ENCODE measurements at places on chromosomes 12 and 14.

- no peak for DNase-seq
Observed at GRCh38 chr12:42426746-42427145, 100.8 kb downstream of the PPHLN1 start.

DNA sequence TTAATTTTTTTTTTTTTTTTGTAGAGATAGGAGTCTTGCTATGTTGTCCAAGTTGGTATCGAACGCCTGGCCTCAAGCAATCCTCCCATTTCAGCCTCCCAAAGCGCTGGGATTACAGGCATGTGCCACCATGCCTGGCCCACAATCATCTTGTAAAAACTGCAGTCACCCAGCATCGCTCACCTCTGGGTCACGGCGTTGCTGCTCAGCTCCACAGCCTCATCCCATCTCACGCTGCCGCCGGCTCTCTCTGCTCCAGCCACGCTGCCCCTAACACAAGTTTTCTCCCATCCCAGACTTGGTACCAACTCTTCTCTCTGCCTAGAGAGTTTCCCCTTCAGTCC, 69.2 kb downstream of the MAP1LC3B2 start:
- DNase-seq: no peak

GRCh38 chr14:85358136-85358785, 171.7 kb upstream of the FLRT2 start:
- DNase-seq: no peak

DNA sequence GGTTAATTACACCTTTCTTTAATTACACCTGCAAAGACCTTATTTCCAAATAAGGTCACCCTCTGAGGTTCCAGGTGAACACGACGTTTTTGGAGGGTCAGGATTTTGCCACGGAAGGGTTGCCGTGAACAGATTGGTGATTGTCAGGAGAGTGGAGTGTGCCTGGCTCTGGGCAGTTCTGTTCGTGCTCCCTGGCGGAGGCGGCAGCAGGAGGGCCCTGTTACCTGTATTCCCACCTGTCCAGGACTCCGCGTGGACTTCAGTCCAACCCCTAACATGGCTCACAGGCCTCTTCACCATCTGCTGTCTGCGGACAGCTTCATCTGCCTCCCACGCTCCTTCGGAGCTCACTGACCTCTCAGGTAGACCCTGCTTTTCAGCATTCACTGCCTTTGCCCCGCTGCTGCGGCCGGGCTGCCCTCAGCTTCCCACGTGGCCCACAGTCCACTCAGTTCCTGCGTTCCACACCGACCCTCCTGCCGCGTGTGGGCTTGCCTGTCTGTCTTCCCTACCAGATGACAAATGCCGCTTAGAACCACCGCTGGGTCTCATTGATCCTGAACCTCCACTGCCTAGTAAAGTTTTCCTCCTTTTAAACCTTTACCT, 187.5 kb upstream of the DIO3 start:
- no peak for DNase-seq

DNA sequence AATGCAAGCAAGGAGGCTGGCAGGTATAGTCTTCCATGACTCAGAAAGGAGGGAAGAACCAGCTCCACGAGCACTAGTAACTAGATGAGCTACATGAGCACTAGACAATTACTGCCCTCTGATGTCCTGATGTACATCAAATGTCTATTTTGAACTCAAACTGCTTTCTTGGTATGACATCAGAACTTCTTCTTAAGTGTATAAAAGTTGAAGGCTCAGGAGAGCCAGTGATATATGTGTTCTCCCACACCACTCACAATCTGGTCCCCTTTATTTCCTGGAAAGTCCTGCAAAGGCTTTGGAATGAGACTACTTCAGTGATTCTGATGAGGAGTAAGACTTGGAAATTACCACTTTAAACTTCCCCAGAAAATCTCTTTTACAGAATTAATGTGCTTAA, 18.5 kb upstream of the DHRS7 start:
- no peak for DNase-seq
